ENCODE measurements at places on chromosomes 5 and 9.

- no peak for DNase-seq
Observed at GRCh38 chr5:103120607-103121200, 603 bp downstream of the PPIP5K2 start.

GRCh38 chr9:68869022-68869421 is 144.9 kb downstream of the PRKACG start:
- no peak for DNase-seq

DNA sequence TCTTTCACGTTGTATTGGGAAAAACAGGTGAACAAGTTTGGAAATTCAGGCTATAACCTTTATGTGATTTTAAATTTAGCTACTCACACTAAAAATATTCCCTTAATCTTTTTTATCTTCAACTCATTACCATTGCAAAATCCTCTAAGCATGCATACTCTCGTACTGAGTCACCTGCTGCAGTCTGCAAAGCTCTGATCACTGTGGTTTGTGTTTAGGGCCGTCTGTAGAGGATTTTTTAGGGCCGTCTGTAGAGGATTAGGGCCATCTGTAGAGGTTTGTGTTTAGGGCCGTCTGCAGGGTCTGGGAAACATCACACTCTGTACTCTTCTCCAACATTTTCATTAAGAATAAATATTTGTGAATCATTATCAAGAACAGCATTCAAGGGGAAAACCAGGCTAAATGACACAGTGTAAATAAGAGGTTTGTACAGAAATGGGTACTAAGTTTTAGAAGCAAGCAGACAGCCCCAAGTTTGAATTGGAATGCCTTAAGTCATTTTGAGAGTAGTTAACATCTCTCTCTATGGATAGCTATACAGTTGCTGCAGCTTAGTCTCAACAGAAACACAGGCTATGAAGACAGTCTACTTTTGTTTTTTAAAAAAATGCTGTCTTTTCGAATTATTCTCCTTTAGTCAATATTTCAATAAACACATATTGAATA is 155.0 kb upstream of the TSLP start:
- DNase-seq, result peak; percentile 2

GRCh38 chr9:135242406-135242805 is 154.9 kb downstream of the OLFM1 start:
- no peak for DNase-seq

DNA sequence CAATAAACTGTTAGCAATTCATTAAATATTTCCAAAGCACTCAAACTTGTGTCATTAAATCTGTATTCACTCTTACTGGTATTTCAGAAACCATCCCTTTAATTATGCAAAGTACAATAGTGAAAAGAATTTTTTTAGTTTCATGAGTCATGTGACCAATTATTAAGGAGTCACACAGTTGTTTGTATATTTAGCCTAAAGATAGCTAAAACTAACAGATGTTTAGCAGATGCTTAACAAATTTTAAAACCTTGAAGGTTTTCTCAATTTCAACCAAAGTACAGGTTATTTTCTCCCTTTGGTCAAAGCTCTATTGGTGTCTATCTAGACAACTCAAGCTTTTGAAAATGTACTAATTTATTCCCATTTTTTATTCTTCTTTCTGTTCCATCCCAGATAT is 44.1 kb downstream of the PJA2 start:
- no peak for DNase-seq

DNA sequence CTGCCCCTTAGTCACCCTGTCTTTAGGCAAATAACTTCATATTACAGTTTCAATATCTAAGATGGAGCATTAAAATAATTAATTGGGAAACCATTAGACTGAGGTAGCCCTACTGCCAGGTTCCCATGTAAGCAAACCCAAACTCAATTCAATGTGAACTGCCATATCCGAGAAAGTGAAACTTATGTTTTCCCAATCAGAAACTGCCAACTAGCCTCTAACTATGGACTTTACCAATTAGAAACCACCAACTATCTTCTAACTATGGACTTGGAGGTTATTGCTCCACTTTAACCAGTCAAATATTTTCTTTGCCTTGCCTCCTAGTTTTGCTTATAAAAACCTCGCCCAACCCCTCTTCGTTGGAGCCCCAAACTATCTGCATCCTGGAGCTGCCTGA is 218.5 kb downstream of the ENC1 start:
- DNase-seq, result no peak

DNA sequence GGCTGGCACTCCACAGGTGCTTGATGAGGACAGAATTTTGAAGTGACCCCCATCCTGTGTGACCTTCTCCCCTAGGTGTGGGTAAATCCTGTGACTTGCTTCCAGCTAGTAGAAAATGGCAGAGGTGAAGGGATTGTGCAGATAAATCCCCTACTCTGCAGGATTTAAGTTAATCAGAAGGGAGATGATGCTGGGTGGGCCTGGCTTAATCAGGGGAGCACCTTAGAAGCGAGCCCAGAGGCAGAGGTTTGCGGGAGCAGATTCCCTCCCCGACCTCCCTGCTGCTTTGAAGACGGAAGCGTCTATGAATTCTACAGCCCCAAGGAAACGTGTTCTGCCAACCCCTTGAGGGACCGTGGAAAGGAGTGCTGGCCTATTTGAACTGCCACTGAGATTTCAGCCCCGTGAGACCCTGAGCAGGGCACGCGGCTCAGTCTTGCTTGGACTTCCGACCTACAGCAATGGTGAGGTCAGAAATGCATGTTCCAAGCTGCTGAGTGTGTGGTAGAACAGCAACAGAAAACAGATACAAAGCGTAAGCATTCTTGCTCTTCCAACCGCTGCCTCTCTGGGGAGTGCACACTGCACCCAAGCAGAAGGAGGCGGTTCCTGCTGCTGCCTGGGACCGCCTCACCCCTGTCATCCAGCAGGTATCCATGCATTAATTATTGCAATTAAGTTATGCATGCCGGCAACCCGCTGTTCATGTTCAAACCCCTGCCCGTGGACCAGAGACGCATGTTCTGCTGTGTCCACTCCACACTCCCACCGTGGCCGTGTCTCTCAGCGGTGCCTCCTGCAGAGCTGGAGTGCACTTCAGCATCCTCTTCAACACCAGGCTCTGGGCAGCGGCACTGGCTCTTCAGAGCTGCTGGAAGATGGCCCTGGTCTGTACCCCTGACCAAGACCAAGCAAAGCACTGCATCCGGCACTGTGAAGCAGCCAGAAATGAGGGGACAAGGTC is 54.6 kb upstream of the RXRA start:
- no peak for DNase-seq

DNA sequence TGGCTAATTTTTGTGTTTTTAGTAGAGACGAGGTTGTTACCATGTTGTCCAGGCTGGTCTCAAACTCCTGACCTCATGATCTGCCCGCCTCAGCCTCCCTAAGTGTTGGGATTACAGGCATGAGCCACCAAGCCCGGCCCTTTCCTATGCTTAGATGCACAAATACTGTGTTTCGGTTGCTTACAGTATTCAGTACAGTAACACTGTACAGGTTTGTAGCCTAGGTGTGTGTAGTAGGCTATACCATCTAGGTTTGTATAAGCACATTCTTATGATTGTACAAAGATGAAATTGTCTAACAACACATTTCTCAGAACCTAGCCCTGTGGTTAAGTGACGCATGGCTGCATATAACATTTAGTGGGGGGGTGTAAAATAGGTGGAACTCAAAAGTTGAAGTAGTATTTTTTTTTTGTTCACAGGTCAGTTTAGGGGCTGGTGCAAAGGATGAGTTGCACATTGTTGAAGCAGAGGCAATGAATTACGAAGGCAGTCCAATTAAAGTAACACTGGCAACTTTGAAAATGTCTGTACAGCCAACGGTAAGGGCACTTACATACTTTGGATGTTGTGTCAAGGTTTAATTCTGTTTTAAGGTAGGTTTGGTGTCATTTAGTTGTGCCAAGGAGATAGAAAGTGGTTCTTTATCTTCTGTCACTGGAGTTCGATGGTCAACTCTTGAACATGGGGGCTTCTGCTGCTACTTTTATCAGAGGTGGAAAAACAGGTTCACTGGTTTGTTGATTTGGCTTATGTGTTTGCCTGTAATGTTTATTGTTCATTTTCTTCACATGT is 3.4 kb downstream of the NPM1 start:
- DNase-seq, result no peak
